ENCODE measurements at places on chromosomes 1 and 21.

DNA sequence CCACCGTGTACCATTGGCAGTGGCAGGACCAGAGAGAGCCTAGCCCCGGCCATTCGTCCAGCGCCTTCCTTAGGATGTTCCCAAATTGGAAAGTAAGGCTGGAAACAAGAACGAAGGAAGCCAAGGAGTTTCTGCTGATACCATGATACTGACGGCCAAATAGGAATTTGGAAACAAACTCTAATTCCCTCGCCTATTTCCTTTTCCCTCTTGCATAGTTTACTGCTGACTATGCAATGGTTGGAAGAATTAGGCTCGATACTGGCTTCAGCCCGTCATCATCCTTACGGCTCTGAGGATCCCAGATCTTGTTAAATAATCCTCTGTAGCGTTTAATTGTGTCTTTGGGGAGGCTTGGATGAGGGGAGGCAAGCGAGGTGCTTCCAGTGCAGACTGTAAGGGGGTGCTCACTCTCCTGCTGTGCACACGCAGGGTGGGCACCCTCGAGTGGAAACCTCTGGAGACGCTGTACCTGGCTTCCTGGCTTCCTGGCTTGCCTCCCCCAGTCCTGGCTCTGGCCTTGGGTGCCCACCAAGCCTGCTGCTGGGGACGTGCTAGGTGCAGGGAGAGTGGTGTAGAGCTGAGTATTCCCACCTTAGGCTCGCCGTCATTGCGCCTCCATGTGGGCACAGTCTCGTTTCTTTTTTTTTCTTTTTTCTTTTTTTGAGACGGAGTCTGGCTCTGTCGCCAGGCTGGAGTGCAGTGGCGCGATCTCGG, 27.4 kb upstream of the CAMTA1 start:
- no peak for DNase-seq

DNA sequence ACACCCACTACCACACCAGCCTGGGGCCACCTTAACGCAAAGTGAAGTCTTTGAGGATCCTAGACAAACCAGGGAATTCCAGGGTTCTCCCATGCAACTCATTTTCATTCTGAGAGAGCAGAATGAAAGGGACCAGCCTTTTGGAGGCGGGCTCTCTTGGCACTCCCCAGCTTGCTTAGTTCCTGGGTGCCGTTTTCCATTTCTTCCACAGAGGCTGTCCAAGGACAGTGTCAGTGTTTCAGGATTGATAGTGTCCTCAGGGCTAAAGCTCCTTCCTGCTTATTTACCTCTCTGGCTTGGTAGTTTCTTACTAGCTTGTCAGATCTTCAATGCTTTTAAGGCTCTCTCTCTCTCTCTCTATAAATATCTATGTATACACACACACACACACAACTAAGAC, 30.1 kb upstream of the GNG4 start:
- DNase-seq, result no peak

DNA sequence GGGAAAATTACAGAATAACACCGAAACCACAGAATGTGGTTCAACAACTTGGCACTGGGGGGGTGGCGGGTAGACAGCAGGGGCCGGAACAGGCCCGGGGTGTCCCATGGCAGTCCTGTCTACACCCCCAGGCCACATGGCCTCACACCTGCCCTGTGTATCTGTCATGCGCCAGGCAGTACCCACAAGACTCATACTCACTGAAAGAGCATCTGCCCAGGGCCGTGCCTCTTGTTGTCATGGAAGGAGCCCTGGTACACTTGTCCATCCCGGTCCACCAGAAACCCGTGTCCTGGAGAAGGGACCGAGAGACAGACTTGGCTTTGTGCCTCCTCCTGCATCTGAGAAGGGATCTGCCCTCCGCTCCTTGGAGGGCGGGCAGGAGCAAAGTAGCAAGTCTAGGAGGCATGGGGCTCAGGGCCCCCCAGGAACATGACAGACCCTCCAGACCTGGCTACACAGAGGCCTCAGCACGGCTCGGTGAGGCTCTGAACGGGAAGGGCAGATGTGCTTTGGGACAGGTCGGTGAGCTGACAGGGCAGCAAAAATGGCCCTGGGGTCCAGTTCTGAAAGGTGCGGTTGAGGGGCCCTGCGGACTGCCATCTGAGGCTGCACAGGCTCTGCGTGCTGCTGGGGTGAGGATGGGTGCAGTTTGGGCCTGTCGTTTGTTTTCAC, 5.6 kb downstream of the MORN1 start:
- DNase-seq, result no peak

DNA sequence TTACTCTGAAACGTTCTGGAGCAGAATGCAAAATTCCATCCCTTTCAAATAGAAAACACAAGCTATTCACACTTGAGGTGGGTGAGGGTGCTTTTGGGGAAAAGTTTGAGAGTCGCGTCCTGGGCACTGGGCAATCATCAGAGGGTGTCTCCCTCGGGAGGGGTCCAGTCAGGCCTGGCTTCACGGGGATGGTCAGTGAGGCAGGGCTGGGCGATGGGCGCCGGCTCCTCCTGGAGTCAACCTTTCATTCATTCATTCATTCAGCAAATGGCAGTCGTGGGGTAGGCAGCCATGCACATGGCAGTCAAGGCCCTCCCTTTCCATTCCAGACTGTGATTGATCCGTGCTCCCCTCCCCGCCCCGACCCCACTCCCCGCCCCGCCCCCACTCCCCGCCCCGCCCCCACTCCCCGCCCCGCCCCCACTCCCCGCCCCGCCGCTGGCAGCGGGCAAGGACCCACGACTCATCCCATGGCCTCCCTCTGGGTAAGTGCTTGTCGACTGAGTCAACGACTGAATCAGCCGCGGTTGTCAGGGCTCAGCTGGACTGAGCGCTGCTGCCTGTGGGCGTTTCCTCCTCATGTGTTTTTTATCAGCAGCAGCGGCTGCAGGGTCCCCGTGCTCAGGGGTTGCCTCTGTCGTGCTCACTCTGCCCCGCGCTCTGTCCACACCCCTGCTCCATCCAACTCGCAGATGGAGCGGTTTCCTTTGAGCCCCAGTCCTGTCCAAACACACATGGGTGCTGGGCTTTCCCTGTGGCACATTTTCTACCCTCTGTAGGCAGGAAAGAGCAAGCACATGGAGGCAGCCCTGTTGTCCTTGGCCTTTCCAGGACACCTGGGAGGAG, 12.5 kb upstream of the SPSB1 start:
- DNase-seq, result peak; percentile 37

GRCh38 chr1:41003640-41004220, 17.8 kb downstream of the SLFNL1 start:
- peak; percentile 90 for DNase-seq

DNA sequence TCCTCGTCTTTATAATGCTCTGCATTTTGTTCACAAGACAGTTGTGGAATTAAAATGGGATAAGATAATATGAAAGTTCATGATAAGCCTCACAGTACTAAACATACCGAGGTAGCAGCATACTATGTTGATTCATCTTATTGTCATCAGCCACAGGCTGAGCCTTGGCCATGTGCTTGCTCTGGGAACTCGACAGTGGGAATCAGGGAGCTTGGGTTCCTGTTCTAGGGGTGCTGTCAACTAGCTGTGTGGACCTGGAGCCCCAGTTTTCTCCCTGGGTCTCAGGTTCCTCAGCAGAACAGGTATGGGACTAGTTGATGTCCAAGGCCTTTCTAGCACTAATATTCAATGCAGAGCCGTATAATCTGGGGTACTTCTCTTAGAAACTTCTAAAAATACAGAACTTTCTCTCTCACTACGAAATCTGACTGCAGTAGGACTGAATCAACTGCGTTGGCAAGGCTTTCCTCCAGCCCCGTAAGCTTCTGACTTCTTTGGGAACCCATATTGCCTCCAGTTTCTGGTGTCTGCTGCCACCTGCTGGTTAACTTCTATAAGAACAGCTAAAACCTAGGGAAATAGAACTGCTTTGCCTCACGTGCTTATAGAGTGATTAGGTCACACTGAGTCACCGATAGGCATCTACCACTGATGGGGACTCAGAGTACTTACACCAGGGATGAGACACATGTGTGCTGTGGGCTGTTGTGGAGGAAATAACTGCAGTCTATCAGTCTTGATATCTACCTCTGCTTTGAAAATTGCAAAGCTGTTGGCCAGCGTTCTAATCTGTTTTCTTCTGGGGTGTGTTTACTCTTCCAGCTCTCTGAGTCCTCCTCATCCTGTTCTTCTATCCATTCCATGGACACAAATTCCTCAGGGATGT, 110.9 kb downstream of the RGL1 start:
- DNase-seq, result peak; percentile 82

- DNase-seq, result no peak
Measured at GRCh38 chr1:94105957-94106529, 14.9 kb downstream of the ABCA4 start.

- DNase-seq, result no peak
Measured at GRCh38 chr21:46091631-46092025, 6.3 kb upstream of the COL6A2 start.

- DNase-seq, result peak; percentile 9
Measured at GRCh38 chr1:30416221-30416820, 307.1 kb downstream of the MATN1 start.

DNA sequence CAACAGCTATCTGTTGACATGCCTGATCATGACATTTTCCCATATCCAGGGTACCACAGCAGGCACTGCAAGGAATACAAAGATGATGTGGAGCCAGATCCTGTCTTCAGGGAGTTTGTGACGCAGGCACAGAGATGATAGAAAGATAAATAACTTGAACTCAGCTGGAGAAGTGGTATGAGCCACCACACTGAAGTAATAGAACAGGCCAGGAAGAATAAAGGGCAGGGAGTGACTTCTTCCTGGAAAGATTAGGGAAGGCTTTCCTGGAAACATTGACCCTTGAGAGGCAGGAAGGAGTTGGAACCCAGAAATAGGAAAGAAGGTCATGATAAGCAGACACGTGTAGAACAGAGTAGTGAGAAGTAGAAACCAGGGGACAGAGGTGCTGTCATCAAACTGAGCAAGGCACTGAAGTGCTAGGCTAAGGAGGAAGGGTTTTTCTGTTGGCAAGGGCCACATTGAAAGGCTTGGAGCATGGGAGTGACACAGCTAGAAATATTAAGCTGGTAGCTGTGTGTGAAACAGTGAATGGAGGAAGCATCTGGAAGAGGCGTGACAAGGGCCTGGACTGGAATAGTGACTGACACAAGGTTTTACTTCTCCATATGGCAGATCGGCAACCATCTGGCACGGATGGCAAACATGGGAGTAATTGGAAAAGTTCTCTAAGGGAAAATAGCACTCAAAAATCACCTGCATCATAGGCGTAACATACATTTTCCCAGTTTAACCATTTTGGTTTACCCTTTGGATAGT, 68.4 kb downstream of the AK5 start:
- DNase-seq, result no peak

DNA sequence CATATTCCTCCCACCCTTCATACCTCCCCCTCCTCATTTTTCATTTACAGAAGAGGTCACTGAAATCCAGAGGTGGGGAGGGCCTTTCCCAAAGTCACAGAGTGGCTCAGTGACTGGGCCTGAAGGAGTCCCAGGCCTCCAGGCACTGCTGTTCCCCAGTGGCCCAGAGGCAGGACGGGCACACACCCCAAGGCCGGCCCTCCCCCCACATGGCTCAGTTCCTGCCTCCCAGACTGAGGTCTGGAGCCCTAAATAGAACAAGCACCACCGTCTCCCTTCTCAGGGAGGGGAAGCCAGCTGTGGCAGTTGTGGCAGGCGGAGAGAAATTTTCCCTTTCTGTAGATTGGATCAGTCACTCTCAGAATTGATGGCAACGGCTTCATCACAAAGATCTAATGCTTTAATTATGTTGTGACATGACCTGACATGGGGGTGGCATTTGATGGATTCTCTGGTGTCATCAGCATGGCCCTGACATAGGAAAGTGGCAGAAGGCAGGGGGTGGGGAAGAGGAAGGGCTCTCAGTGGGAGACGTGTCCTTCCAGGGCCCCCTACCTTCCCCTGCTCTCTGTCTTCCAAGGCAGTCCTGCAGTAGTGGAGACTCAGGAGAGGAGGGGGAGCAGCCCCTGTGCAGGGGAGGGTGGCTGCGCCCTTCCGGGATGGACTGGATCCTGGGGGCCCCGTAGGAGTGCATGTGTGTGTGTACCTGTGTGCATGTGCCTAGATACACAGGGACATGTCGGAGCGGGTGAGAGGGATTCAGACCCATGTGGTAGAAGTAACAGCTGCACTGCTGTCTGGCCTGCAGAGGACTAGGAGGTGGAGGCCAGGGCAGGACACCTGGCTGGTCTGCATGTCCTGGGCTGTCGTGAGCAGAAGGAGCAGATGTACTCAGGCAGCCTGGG, 41.2 kb upstream of the FOXO6 start:
- DNase-seq, result no peak

GRCh38 chr1:115596080-115596780, 45.5 kb upstream of the VANGL1 start:
- no peak for DNase-seq

GRCh38 chr1:224724566-224724965, 108.4 kb downstream of the CNIH3 start:
- no peak for DNase-seq

GRCh38 chr1:165666152-165666825, 32.1 kb downstream of the ALDH9A1 start:
- DNase-seq, result no peak

DNA sequence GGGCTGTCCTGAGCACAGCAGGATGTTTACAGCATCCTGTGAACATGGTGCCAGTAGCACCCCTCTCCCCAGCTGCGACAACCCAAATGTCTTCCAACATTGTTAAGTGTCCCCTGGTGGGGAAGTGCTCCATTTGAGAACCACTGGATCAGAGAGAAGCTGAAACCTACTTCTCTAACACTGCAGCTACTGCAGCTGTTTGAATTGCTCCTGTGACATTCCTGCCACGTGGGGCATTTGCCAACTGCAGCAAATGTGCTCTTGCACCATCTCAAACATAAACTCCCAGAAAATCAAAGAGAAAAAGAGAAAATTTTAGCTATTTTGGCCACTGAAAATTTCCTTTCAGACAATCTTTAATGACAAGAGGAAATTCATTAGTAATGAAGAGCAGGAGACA, 11.0 kb downstream of the SLC2A5 start:
- DNase-seq, result no peak

GRCh38 chr1:70504176-70504820, 93.2 kb downstream of the CTH start:
- no peak for DNase-seq

GRCh38 chr1:156745881-156746280, 5.0 kb upstream of the MRPL24 start:
- no peak for DNase-seq

DNA sequence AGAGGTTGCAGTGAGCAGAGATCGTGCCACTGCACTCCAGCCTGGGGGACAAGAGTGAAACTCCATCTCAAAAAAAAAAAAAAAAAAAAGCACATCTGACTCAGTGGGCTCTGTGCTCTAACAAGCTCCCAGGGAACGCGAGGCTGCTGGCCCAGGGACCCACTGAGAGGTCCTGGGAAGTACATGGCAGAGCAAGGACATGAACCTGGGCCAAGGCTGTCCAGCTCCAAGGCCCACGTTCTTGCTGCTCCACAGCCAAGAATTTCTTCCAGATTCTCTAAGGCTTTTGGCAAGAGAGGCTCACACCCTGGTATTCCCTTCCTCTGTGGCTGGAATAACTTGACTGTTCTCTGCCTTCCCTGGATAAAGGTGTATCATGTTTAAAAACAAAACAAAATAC, 15.4 kb upstream of the AGTRAP start:
- no peak for DNase-seq

- no peak for DNase-seq
Measured at GRCh38 chr1:222946436-222946835, 131.6 kb downstream of the DISP1 start.

- no peak for DNase-seq
Measured at GRCh38 chr1:232186931-232187330, 443.0 kb downstream of the SIPA1L2 start.

All from activated CD8-positive, alpha-beta T cell treated with anti-CD3 and anti-CD28 coated beads, Interleukin-2, amount 10 ng/mL, durations not matched to agents 7 days and 5 days (primary cell).